Liver (tissue), 10 donors: ENCODE measurements at places on chromosomes 4 and X. TPM values are rescaled to one million over a fixed set of nuclear protein-coding genes. Genes with fewer than 3 reads are reported as not detected.

Gene EGF
- total RNA-seq: 0.65 TPM

Gene TIMM8A
- 12.3 TPM for total RNA-seq

Gene ERCC6L
- total RNA-seq: 4.7 TPM

Gene CFAP99
- not detected for total RNA-seq

Gene CXXC4
- total RNA-seq: 0.92 TPM

Gene APEX2
- 6.5 TPM for total RNA-seq

Gene PABPC5
- total RNA-seq: 0.17 TPM

Gene EGFL6
- total RNA-seq: 0.23 TPM

Gene FABP2
- not detected for total RNA-seq

Gene PRR32
- not detected for total RNA-seq

- DNase-seq: no peak
- no peak overlapping the region for H3K27ac ChIP-seq
- H3K27me3 ChIP-seq: peaks cover 44% of the 10 kb centered on the region
- peaks cover 5% of the 10 kb centered on the region for H3K4me1 ChIP-seq
Measured at GRCh38 chr4:174215961-174216680, 67.3 kb downstream of the FBXO8 start.

GRCh38 chr4:140344101-140344500 is 29.3 kb upstream of the SCOC start:
- H3K4me3 ChIP-seq: no peak overlapping the region
- no peak for DNase-seq
- H3K27ac ChIP-seq: no peak overlapping the region
- H3K27me3 ChIP-seq: no peaks in the 10 kb centered on the region
- H3K4me1 ChIP-seq: no peaks in the 10 kb centered on the region
- H3K36me3 ChIP-seq: no peaks in the 10 kb centered on the region

- no peaks in the 10 kb centered on the region for H3K4me1 ChIP-seq
- no peaks in the 10 kb centered on the region for H3K36me3 ChIP-seq
- DNase-seq: no peak
- H3K4me3 ChIP-seq: no peak overlapping the region
Measured at GRCh38 chr4:123206016-123206415, 190.6 kb upstream of the SPRY1 start.

- H3K36me3 ChIP-seq: no peaks in the 10 kb centered on the region
- H3K4me3 ChIP-seq: no peak overlapping the region
- no peaks in the 10 kb centered on the region for H3K27me3 ChIP-seq
- no peak overlapping the region for H3K27ac ChIP-seq
- DNase-seq: no peak
Measured at GRCh38 chr4:183499801-183500200, 5.1 kb upstream of the ING2 start.

- H3K4me1 ChIP-seq: no peaks in the 10 kb centered on the region
- H3K36me3 ChIP-seq: no peaks in the 10 kb centered on the region
- H3K4me3 ChIP-seq: no peak overlapping the region
- H3K27ac ChIP-seq: no peak overlapping the region
- DNase-seq: no peak
- no peaks in the 10 kb centered on the region for H3K27me3 ChIP-seq
Measured at GRCh38 chr4:38710053-38710452, 46.1 kb downstream of the KLF3 start.

DNA sequence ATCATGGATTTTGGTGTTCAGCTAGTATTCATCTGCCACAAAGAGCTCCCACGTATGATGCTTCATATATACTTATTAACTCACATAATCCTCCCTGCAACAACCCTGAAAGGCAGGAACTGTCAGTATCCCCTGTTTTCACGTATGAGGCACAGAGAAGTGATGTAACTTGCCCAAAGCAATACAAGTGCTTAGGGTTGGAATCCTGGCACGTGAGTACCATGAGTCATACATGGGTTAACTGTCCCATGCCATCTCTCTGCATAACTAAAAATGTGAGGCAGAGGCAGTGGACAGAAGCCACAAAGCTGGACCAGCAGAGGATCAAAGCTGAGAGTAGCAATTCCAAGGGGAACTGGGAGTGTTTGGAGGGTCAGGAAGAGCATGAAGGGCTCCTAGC is 35.7 kb upstream of the EGFL6 start:
- no peaks in the 10 kb centered on the region for H3K36me3 ChIP-seq
- no peaks in the 10 kb centered on the region for H3K27me3 ChIP-seq
- peaks cover 3% of the 10 kb centered on the region for H3K4me1 ChIP-seq
- DNase-seq: no peak
- H3K4me3 ChIP-seq: no peak overlapping the region

- no peak for DNase-seq
- H3K27ac ChIP-seq: no peak overlapping the region
- H3K27me3 ChIP-seq: no peaks in the 10 kb centered on the region
- H3K4me1 ChIP-seq: no peaks in the 10 kb centered on the region
- H3K36me3 ChIP-seq: peaks cover 3% of the 10 kb centered on the region
- H3K4me3 ChIP-seq: no peak overlapping the region
Measured at GRCh38 chr4:170004651-170005295, 21.4 kb downstream of the MFAP3L start.

- no peak overlapping the region for H3K27ac ChIP-seq
- H3K36me3 ChIP-seq: no peaks in the 10 kb centered on the region
- no peak for DNase-seq
Measured at GRCh38 chrX:68998716-68999115, 166.5 kb downstream of the PJA1 start.

GRCh38 chr4:10160281-10160856 is 43.8 kb upstream of the WDR1 start:
- H3K4me1 ChIP-seq: peaks cover 13% of the 10 kb centered on the region
- H3K4me3 ChIP-seq: no peak overlapping the region
- H3K27ac ChIP-seq: no peak overlapping the region
- no peaks in the 10 kb centered on the region for H3K36me3 ChIP-seq
- H3K27me3 ChIP-seq: no peaks in the 10 kb centered on the region

DNA sequence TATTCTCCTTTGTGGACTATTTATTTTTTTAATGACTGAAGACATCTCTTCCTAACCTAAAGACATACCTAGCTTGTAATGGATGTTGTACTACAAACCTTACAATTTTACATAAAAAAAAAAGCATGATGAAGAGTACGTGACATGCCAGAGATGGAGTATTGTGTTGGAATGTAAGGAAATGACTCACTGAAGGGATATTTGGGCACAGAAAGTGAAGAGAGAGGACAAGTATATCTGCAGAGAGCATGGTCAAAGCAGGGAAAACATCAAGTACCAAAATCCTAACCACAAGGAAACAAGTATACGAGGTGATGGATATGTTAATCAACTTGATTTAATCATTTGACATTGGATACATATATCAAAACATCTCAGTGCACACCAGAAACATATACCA is 1051.4 kb upstream of the PRKX start:
- no peak for DNase-seq
- no peak overlapping the region for H3K27ac ChIP-seq
- H3K4me1 ChIP-seq: no peaks in the 10 kb centered on the region
- H3K4me3 ChIP-seq: no peak overlapping the region

- no peaks in the 10 kb centered on the region for H3K36me3 ChIP-seq
- H3K4me1 ChIP-seq: no peaks in the 10 kb centered on the region
- no peak for DNase-seq
Measured at GRCh38 chr4:10897076-10897475, 212.5 kb upstream of the CLNK start.

DNA sequence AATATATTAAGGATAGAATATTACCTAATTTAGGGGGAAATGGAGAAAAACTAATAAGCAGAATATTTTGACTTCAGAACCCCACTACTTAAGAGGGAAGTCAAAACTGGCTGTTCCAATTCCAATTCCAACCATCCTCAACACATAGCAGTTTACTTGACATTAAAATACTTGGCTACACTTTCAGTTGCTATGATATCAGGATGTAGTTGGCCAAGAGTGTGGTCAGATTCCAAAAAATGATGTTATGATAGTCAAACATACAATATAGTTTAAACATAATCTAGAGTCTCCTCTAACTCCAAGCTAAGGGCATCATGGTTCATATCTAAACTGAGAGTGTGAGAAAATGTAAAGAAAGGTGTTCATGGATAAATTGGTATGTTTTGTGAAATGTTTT is 16.5 kb upstream of the SMIM14 start:
- peak overlapping the region; percentile 57 for H3K27ac ChIP-seq
- DNase-seq: no peak
- H3K27me3 ChIP-seq: no peaks in the 10 kb centered on the region

DNA sequence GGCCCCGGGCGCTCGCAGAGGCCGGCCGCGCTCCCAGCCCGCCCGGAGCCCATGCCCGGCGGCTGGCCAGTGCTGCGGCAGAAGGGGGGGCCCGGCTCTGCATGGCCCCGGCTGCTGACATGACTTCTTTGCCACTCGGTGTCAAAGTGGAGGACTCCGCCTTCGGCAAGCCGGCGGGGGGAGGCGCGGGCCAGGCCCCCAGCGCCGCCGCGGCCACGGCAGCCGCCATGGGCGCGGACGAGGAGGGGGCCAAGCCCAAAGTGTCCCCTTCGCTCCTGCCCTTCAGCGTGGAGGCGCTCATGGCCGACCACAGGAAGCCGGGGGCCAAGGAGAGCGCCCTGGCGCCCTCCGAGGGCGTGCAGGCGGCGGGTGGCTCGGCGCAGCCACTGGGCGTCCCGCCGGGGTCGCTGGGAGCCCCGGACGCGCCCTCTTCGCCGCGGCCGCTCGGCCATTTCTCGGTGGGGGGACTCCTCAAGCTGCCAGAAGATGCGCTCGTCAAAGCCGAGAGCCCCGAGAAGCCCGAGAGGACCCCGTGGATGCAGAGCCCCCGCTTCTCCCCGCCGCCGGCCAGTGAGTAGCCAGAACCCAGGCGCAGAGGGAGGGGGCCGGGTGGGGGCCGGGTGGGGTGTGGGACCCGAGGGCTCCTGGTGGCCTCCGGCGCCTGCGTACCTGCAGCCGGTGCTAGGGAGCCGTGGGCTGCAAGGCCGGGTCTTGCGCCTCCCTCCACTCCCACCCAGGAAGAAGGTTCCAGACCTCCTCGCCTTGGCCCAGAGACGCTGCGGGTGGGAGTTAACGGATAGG is 534 bp downstream of the MSX1 start:
- H3K27ac ChIP-seq: no peak overlapping the region
- peaks cover 33% of the 10 kb centered on the region for H3K27me3 ChIP-seq
- peaks cover 41% of the 10 kb centered on the region for H3K4me1 ChIP-seq
- no peak for DNase-seq
- H3K36me3 ChIP-seq: no peaks in the 10 kb centered on the region

GRCh38 chr4:38310446-38311043 is 350.3 kb downstream of the PTTG2 start:
- no peak overlapping the region for H3K4me3 ChIP-seq
- H3K36me3 ChIP-seq: no peaks in the 10 kb centered on the region
- no peaks in the 10 kb centered on the region for H3K27me3 ChIP-seq
- H3K4me1 ChIP-seq: no peaks in the 10 kb centered on the region
- DNase-seq: no peak

GRCh38 chr4:69934150-69934549 is 3.3 kb downstream of the CSN1S1 start:
- H3K36me3 ChIP-seq: no peaks in the 10 kb centered on the region
- no peak overlapping the region for H3K27ac ChIP-seq
- no peak overlapping the region for H3K4me3 ChIP-seq
- no peaks in the 10 kb centered on the region for H3K27me3 ChIP-seq
- H3K4me1 ChIP-seq: no peaks in the 10 kb centered on the region
- no peak for DNase-seq

DNA sequence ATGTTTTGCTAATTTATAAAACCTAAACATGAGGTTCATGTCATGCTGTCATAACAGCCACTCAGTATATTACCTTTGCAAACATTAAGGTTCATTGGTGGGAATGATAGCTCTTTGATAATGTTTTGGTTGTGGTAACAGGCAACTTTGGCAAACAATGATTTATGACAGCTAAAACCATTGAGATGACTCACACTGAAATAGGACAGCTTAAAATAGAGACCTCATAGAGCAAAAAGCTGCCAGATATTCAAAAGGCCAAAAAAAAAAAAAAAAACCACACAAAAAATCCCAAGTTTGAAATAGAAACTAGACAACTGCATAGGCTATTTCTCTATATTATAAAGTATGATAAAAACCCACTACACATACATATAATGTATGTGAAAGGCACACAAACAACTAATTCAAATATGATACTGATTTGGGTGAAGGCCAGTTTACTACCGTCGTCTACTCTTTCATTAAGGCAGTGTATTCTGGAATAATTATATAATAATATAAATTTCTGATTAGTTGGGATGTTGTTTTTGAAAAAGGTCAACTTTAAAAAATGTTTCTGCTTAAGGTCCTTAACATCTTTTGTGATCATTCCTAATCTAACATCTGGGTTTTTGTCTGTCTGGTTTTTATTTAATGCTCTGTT is 646.0 kb upstream of the PITX2 start:
- no peaks in the 10 kb centered on the region for H3K27me3 ChIP-seq
- peaks cover 1% of the 10 kb centered on the region for H3K4me1 ChIP-seq
- no peak overlapping the region for H3K27ac ChIP-seq
- no peak overlapping the region for H3K4me3 ChIP-seq

DNA sequence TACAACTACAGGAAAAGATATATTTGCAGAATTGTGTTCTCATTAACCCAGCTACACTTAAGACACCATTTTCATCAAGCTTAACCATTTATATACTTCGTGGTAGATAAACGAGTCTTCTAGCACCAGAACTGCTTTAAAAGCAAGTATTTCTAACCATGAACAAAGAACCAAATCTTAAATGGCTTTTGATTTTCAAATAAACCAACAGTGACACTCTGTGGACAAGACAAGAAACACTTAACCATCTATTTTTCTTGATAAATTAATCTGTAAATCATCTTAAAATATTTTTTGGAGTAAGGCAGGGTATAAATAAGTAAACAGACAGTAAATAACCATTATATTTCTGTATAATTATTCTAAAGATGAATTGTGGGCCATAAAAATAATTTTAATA is 10.2 kb downstream of the BEND2 start:
- DNase-seq: no peak
- H3K27ac ChIP-seq: no peak overlapping the region
- no peaks in the 10 kb centered on the region for H3K27me3 ChIP-seq
- no peak overlapping the region for H3K4me3 ChIP-seq
- no peaks in the 10 kb centered on the region for H3K4me1 ChIP-seq

DNA sequence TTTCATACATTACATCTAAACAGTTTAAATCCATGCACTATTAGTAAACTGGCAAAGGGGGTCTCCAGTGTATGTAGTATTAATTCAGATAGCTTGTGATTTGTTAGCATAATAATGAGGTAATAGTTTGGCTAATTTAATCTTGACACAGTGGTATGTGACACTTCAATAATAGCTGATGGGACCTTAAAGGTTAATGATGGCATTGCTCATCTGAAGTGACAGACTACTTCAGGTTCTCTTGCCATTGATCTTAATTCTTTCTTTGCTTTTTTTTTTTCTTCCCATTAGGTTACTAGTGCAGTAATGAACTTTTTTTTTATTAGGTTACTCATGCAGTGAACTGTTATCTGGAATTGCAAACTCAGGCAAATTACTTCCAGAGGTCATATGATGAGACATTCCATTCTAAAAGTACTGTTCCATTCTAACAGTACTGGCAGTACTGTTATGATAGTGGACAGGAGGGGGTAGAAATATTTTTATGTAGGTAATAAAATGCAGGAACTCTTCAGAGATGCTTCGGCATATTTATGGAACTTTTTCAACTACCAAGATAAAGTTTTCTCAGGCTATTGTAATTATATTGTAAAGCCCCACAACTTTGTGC is 911.3 kb upstream of the LCORL start:
- DNase-seq: no peak
- H3K36me3 ChIP-seq: no peaks in the 10 kb centered on the region
- no peak overlapping the region for H3K27ac ChIP-seq
- H3K27me3 ChIP-seq: no peaks in the 10 kb centered on the region
- H3K4me3 ChIP-seq: no peak overlapping the region
